Hematopoietic multipotent progenitor cell (in vitro differentiated cells): ENCODE measurements at places on chromosomes 12 and 14.
A peak's percentile ranks its signal among the peaks of the same experiment; 100 is the strongest.

- peak; percentile 88 for DNase-seq
Measured at GRCh38 chr14:91261115-91261514, 16.6 kb upstream of the GPR68 start.

DNA sequence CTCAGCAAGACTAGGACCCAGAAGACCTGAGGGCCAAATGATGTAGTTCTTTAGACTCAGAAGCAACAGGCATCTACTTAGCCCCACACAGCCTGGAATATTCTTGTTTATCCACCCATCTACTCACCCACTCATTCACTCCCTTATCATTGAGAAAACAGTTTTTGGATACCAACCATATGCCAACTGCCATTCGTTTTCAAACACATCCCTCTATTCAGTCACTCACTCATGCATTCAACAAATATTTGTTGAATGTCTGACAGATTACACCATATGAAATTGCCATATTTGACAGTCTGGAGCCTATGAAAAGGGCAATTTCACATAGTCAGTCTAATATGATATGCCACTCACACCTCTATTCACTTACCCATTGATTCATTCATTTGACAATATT lies 103.2 kb downstream of the NT5DC3 start:
- DNase-seq: no peak

GRCh38 chr12:115051378-115051777 lies 367.4 kb upstream of the TBX3 start:
- DNase-seq: no peak

- DNase-seq: no peak
Measured at GRCh38 chr12:105860561-105861207, 278.1 kb downstream of the NUAK1 start.

DNA sequence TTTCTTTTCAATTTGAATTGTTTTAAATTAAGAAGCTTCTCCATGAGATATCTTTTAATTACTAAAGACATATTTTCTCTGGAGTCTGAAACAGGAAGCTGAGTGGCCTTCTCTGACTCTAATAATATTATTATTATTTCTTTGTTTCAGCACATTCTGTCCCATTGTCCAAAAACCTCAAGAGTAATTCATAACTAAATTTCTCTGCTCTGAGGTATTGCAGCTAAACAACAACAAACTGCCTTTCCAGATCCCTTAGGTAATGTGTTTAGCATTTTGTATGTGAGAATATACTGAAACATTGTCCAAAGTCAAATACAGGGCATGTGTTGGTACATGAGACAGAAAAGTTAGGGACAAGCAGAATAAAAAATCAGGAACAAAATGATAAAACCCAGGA lies 199.0 kb upstream of the FAR2 start:
- no peak for DNase-seq

GRCh38 chr14:97924922-97925613 lies 1127.9 kb downstream of the VRK1 start:
- no peak for DNase-seq

DNA sequence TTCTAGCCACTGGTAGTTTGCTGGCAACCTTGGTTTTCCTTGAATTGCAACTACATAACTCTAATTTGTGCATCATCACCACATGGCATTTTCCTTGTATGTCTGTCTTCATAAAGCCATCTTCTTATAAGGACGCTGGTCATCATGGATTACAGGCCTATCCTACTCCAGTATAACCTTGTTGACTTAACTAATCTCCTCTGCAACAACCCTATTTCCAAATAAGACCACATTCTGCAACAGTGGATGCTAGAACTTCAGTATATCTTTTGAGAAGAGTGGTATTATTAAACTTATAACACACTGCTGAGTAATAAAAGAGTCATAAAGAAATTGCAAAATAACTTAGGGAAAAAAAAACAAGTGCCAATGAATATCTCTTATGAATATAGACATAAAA lies 511.8 kb upstream of the FOXG1 start:
- DNase-seq: no peak

DNA sequence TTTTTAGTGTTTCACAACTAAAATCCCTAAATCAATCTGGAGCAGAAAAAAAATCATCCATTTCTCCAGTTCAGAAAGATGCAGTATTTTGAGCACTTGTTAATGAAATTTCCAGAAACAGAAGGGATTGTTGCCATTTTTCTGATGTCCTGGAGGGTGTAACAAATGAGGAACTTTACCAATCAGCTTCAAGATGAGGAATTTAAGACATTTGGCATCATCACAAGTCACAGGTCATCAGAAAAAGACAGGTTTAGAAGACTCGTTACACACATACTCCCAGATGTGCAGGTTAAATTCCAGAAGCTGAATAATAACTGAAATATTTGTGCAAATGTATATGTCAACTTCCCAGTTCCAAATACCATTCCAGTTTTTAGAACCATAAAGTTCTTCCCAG lies 482 bp upstream of the PSMC1 start:
- DNase-seq: no peak

DNA sequence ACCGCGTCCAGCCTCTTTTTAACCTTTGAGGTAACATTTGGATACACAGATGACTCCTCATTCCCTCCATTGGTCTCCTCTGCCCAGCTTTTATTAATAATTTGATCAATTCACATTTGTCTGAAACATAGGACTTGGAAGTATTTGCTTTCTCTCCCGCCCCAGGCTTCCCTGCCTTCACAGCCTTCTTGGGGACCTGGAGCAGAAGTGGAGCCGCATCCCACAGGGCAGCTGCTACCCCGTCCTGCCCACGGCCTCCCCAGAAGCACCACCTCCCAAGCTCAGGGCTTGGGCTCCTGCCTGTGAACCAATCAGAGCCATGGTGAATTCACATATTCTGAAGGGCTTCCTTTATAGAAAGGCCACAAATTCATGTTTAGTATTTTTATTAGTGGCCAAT lies 97.6 kb downstream of the PIWIL1 start:
- DNase-seq: no peak

DNA sequence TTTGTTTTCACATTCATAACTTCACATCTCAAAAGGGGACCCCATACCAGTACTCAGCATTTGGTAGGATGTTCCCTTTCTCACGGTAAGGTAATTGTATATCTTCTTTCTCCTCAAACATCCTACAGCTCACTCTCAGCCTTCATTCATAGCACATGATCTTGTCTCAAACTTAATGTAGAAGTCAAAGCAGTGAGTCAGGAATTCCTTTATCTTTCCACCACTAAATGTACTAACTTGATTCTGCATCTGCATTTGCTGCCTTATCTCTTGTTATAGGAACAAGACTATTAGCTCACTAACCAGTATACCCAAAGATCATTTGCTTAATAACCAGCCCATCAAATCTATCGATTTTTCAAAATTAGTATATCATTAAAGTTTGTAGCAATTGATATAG lies 22.9 kb downstream of the CPSF2 start:
- DNase-seq: no peak
